ENCODE measurements at places on chromosomes 5 and 9.

GRCh38 chr9:126682113-126682810 lies 68.5 kb downstream of the LMX1B start:
- DNase-seq: no peak

DNA sequence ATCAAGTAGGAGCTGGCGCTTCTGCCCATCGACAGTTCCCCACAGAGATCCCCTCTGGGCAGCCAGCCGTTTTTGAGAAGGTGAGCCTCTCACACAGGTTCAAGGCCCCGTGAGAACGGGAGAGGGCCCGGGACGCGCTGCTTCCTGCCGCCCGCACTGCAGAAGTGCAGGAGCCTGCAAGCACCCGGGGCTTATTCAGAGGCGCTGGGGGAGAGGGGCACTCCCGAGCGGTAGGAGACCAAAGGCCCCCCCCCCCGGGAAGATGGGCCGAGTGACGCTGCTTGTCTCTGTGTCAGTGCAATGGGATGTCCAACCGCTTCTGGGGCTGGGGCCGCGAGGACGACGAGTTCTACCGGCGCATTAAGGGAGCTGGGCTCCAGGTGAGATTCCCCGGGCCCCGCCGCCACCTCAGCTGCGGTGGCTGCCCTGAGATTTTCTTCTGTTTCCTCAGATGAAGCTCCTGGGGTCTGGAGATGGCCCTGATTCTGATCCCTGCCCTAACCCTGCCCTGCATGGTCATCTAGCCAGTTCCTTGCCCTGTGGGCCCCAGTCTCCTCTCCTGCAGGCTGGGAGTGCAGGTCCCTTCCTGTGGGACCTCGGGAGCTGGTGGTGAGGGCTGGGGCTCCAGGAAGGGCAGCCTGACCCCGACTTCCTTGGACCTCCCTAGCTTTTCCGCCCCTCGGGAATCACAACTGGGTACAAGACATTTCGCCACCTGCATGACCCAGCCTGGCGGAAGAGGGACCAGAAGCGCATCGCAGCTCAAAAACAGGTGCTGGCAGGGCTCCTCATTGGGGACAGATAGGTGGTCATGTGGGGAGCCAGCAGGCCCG lies 8.5 kb downstream of the B4GALT7 start:
- DNase-seq: no peak

GRCh38 chr5:143108498-143109128 lies 294.9 kb downstream of the NR3C1 start:
- DNase-seq: peak; percentile 57

- DNase-seq: no peak
These were observed 31.0 kb downstream of the AFAP1L1 start for GRCh38 chr5:149302641-149303040.

GRCh38 chr9:13675638-13676000 lies 396.1 kb upstream of the MPDZ start:
- DNase-seq: no peak

Data from aorta (tissue), 5 donors.